ENCODE measurements at places on chromosomes 5 and 9.

DNA sequence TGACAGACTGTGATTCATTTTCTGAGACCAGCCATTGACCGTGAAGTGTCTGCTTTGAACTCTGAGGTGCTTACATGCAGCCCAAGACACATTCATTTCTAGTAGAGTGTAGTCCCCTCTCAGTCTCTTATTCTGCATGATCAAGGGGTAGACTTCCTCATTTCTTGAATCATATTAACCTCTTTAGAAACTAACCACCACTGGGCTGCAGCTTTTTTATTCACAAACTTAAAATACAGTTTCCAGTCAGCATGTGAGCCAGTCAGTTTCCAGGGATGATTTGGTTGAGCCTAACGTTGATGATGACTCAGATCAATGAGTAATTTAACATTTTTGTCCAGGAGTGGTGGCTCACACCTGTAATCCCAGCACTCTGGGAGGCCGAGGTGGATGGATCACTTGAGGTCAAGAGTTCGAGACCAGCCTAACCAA is 59.2 kb downstream of the OTULIN start:
- DNase-seq = no peak

DNA sequence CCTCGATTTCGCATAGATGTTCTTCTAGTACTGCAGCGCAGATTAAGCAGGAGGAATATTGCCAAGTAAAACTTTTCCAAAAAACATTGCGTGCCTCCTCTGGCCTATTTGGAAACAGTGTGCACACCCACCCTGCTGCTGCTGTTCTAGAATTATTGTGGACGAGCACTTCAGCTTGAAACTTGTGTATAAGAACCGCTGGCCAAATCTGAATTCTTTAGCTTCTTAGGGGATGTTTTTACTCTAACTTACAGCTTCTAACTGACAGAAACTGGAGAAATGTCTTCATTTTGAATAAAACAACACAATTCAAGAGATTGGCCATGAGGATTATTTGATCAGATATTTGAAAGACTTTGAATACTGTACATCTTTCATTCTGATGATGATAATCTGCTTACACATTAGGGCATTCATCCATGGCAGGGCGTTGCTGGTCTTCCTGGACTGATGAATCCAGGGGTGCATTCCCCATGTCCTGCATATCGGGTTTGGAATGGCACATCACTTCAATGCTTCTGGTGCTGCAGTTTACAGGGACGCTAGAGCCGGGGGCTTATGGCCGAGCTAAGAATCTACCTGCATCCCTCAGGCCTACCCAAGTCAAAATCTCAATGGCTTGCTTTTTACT is 6.5 kb downstream of the ADAMTS16 start:
- DNase-seq = no peak

DNA sequence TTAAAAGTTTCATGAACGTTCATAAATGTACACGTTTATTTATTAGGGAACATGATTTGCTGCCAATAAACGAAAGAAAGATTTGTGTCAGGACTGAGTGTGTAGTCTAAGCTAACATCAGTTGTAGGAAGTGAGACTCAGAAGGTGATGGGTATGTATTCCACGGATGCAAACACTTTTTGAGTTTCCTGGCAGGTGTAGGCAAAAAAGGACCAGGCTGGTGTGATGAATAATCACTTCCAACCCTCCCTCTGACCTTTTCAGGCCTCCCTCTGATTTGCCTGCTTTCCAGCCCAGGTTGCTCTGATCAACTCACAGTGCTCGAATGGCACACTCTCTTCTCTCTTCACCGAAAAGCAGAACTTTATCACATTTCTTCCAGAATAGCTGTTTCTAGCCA is 51.8 kb downstream of the BASP1 start:
- DNase-seq = no peak

- no peak for DNase-seq
Observed at GRCh38 chr5:169088028-169088725, 212.8 kb downstream of the SLIT3 start.

GRCh38 chr5:15687401-15687800 is 187.4 kb downstream of the FBXL7 start:
- no peak for DNase-seq

DNA sequence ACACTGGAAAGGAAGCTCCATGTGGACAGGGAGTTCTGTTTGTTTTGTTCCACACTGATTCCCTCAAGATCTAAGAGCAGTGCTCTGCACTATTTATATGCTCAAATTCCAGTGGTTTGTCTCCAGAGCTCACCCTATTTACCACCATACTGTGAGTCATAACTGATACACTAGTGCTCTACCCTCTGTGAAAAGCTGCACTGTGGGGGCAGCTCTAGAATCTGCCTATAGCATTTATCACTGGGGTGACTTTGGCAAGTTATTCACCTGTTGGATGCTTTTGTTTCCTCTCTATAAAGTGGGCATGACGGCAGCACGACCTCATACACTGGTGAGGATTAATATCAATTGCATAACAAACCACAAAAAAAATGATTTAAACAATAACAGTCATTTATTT is 307.8 kb downstream of the NR2F1-AS1 start:
- no peak for DNase-seq

DNA sequence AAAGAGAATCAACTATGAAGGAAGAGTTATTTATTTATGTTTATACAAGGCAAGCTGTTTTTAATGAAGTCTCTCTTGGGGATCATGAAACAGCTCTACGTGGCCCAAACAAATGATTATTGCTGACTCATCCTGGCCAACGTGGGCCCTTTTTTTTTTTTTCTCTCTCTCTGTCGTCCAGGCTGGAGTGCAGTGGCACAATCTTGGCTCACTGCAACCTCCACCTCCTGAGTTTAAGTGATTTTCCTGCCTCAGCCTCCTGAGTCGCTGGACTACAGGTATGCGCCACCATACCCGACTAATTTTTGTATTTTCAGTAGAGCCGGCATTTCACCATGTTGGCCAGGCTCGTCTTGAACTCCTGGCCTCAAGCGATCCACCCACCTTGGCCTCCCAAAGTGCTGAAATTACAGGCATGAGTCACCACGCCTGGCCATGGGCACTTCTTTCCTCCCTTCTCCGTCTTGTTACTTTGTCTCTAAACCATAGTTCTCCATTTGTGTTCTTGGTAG is 98.3 kb downstream of the BASP1 start:
- no peak for DNase-seq

GRCh38 chr5:164002628-164003027 is 497.2 kb downstream of the MAT2B start:
- no peak for DNase-seq

GRCh38 chr9:129386812-129387177 is 208.7 kb upstream of the IER5L start:
- DNase-seq = no peak

DNA sequence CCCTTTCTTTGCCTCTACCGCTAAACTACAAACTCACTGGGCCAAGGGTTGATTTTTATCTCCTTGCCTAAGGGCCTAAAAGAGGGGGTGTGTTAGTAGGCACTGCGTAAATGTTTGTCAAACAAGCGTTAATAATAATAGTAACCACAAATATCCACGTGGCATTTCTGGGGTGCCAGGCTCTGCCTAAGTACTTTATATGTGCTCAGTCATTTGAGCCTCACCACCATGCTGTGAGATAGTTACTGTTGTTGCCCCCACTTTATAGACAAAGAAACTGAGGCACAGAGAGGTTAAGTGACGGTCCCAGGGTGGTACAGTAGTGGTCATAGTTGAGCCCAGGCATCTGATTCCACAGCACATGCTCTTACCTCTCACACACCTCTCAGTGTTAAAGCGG is 52.4 kb downstream of the ERGIC1 start:
- DNase-seq = no peak

- DNase-seq = no peak
Observed at GRCh38 chr5:125478599-125478998, 732.2 kb upstream of the ZNF608 start.

DNA sequence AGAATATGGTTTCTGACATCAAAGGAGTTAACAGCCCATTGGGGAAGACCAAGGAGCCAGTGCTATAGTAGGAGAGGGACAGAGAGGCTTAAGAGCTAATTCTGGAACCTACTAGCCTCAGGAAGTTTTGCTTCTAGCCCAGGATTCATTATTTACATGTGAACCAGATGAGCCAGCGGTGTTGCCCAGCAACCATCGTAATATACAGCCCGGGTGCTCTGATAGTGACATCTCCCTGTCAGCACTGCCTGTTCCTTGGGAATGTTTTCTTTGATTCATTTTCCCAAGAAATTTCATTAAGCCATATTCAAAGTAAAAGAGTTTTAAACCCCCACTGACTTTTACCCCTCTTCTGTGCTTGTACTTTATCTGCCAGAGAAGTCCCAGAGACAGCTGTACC is 217.4 kb upstream of the ADAMTSL1 start:
- no peak for DNase-seq

- DNase-seq = no peak
Observed at GRCh38 chr5:158522776-158523175, 576.9 kb downstream of the EBF1 start.

- no peak for DNase-seq
Observed at GRCh38 chr5:64659289-64659688, 31.0 kb upstream of the SHISAL2B start.

DNA sequence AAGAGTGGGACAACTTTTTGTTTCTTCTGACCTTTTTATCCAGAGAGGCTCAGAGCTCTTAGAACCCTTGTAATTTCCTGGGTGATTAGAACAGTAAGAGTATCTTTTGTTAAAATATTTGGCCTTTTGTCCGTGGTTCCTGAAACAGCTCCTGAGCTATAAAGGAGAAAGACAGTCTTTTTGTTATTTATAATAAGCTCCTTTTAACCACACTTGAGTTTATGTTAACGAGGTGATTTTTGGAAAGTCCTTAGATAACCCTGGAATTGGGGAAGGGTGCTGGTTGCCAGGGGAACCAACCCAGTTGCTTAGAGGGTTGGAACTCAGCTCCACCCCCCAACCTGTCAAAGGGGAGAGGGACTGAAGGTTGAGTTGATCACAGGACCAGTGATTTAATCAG is 4.8 kb downstream of the ZNF483 start:
- no peak for DNase-seq

GRCh38 chr5:97553604-97554452 is 370.8 kb upstream of the RIOK2 start:
- DNase-seq = no peak

GRCh38 chr9:88421348-88421747 is 33.1 kb downstream of the SPIN1 start:
- no peak for DNase-seq

- no peak for DNase-seq
Observed at GRCh38 chr5:103793595-103794182, 231.1 kb upstream of the NUDT12 start.

- no peak for DNase-seq
Observed at GRCh38 chr5:157506066-157506590, 46.1 kb downstream of the NIPAL4 start.

DNA sequence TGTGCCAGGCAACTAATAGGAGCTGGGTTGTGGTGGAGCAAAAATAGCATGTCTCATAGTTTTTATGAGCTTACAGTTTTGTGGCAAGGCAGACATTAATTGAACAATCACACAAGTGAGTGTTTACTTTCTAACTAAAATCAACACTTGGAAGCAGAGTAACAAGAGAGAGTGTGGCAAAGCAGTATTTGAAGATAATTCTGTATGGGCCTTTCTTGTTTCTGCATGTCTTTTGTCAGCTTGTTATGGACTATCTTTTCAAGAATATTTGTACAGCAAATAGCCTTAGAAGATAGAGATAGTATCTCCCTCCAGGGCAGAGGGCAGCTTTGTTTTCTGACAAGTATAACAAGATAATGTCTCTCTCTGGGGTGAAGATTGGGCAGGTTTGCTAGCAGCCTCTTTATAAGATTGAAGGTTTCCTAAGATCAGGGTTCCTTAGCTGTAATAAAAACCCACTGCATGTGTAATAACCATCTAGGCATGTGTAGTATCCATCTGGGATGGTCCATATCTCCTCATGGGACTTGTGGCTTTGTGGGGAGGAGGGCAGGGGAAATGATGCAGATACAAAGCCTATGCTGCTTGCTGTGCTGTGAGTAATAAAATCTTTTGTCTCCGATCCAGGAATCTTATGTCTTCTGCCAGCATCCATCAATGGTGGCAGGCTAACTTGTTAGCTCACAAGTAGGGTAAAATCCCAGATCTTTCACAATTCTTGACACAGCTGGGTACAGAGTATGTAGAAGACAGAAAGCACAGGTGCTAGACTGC is 479.9 kb downstream of the KDM4C start:
- no peak for DNase-seq

DNA sequence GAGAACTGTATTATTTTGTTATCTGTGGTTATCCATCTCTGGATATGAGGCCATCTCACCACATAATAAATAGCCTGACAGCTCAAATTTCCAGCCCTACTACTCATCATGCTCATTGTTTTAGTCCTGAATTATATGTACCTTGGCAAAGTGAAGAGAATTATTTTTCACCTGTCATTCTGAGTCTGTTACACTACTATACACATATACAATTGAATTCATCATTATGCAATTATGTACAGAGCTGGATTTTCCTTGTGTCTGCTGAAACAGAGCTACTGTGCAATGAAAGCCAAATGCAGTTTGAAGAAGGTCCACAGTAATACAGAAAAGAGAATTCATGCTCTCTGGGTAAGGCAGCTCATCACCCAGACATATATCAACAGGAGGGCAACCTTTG is 28.5 kb downstream of the ESM1 start:
- DNase-seq = no peak

GRCh38 chr9:133633681-133634080 is 2.5 kb upstream of the DBH start:
- no peak for DNase-seq

DNA sequence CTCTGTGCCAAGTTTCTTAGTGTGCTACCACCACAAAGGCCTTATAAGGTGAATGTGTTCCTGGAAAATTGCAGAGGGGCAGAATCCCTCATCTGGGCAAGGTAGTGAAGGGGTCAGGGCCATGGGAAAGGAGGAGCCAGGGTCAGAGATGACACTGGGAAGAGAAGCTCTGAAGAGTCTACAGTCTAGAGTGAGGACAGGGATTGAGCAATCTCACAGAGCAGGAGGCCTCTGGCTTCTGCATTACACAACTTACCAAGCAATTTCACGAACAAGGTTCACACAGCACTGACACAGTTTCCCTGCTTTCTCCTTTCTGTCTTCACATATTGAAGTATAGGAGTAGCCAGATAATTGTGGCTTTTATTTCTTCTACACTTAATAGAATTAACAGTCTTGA is 24.5 kb upstream of the IDNK start:
- no peak for DNase-seq

GRCh38 chr5:111792471-111793058 is 35.6 kb upstream of the NREP start:
- DNase-seq = no peak
